ENCODE measurements at places on chromosomes 3 and 15. TPM values are rescaled to one million over a fixed set of nuclear protein-coding genes. Genes with fewer than 3 reads are reported as not detected.

The PLSCR2 gene
- 0.78 TPM for polyA plus RNA-seq

The GPR87 gene
- polyA plus RNA-seq, result not detected

The PARP6 gene
- 124 TPM for polyA plus RNA-seq

The MB21D2 gene
- polyA plus RNA-seq, result 6.7 TPM

The RFTN1 gene
- polyA plus RNA-seq, result 77.2 TPM

The TM4SF4 gene
- 0.98 TPM for polyA plus RNA-seq

The INAFM2 gene
- 26.1 TPM for polyA plus RNA-seq

The PLOD2 gene
- 69.7 TPM for polyA plus RNA-seq

The ATP13A5 gene
- polyA plus RNA-seq, result 0.60 TPM
